Stimulated activated CD4-positive, alpha-beta T cell treated with anti-CD3 and anti-CD28 coated beads, Interleukin-1b, Interleukin-23, amount 100 ng/mL, for 48 hours (primary cell): ENCODE measurements at places on chromosomes 2 and 18.

DNA sequence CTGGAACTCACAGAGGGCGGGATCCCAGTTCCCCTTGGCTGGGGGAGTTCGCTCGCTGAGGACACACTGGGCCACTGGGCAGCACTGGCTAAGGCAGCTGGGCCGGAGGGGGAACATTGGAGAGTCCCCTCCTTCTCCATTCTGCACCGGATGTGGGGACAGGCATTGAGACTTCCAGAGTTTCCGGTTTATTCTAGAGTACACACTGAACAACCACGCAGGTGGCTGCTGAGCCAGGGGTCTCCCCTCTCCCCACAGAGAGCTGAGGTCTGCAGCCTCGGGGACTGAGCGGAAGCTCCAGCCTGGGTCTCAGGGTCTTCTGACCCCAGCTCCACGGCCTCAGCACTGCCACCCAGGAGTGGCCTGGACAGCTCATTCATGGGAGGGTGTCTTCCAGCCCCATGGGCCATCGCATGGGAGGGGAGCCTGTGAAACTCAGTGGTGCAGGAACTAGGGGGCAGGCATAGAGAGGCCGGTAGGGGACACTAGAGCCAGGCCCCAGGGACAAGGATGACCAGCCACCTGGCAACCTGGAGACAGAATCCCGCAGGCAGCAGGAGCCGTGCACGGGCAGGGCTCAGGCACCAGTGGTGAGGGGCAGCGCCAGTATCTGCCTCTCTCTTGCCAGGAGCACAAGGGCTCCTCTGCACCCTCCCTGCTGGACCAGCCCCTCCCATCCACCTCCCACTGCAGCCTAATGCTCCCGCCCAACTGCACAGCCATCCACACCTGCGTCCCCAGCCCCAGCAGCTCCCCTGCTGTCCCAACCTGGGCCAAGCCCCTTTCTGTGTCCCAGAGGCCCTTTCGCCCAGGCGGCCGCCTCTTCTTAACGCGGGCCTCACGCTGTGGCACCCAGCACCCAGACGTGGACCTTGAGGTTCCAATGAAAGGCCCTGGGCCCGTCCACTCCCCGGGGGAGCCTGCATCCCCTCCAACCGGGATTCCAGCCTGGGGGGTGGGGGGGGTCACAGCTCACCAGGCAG, 45.1 kb upstream of the GPC1 start:
- no peak for DNase-seq

- DNase-seq: no peak
Measured at GRCh38 chr2:139122711-139123158, 342.5 kb upstream of the NXPH2 start.

- DNase-seq: no peak
Measured at GRCh38 chr18:49813069-49813318, 339 bp downstream of the ACAA2 start.

DNA sequence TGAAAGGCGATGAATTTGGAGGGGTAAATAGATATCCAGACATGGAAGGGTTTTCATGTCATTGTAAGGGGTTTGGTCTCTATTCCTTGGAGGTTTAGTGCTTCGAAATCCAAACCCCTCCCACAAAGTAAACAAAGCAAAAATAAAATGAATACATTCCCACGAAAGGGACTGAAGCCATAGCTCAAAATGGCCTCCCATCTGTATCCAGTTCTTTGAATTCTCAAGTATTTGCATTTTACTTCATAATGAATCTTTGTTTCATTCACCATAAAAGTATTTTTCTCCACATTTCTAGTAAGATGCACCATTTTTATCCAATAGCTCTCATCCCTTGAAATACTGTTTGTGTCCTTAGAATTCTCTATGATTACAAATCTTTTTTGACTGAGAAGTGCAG, 103.2 kb upstream of the DTNA start:
- DNase-seq: no peak

DNA sequence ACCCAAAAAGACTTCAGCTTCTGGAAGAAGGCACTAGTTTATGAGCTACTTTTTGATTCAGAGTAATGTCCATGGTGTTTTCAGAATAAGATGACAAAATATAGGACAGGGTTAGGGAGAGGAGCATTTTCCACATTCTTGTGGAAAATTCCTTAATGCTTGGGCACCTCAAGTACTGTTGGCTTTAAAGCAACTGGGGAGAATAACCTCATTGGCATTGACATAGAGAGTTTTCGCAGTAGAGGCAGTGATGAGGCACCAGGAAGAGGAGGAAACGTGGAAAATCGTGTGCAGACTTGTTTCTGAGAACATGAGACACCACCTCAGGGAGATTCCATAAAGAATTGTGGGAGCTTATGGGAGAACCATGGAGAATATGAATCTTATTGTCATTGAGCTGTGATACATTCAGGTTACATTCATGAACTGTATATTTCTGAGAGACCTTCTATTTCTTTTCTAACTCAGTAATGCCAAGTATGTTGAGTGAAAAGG, 929.0 kb upstream of the NRXN1 start:
- DNase-seq: no peak

DNA sequence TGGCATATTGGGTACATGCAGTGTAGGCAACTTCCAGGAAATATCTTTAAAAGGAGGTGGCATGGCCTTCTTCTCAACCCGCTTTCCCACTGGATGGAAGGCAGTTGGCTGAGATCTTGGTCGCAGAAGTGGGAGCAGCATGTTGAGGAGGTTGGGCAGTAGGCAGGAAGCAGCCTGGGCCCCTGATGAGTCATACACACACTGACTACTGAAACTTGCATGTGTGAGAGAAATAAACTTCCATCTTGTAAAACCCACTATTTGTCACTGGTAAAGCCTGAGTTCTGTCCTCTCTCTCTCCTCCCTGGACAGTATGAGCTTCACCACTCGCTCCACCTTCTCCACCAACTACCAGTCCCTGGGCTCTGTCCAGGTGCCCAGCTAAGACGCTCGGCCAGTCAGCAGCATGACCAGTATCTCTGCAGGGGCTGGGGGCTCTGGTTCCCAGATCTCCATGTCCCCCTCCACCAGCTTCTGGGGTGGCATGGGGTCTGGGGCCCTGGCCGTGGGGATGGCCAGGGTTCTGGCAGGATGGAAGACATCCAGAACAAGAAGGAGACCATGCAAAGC, 233.8 kb upstream of the SPRED2 start:
- DNase-seq: no peak

- no peak for DNase-seq
Measured at GRCh38 chr18:49652881-49653724, 91.2 kb downstream of the LIPG start.

DNA sequence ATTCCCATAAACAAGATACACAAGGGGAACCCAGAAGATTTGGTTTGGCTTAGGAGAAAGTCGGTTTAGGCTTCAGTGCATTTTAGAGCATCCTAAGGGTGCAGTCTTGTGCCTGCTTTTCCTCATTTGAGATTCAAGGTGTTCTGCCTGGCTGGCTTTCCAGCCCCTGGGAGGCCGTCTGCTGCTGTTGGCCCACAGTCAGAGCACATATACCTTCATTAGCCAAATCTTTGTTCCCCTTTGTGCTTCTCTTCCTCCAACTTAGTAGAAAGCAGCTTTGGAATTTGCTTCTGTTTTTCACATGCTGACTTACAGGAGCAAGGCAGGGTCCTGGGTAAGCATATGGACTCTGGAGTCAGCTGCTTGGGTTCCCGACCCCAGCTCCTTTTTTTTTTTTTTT, 477.1 kb upstream of the TCF4 start:
- DNase-seq: no peak

GRCh38 chr2:227853204-227853629, 18.2 kb upstream of the DAW1 start:
- DNase-seq: no peak

- no peak for DNase-seq
Measured at GRCh38 chr18:69727912-69728572, 219.6 kb downstream of the CD226 start.

DNA sequence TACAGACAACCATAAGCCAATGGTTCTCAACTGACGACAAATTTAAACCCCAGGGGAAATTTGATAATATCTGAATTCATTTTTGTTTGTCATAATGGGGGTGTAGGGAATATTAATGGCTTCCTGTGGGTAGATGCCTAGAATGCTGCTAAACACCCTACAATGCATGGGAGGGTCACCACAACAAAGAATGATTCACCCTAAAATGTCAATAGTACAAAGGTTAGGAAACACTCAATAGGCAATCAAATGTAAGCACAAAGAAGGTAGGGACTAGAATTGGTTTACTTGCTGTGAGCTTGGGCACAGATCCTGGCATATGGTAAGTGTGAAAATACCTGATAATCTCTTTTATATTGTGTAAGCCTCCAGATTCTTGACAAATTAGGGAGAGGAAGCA, 20.1 kb upstream of the FANCL start:
- DNase-seq: no peak

DNA sequence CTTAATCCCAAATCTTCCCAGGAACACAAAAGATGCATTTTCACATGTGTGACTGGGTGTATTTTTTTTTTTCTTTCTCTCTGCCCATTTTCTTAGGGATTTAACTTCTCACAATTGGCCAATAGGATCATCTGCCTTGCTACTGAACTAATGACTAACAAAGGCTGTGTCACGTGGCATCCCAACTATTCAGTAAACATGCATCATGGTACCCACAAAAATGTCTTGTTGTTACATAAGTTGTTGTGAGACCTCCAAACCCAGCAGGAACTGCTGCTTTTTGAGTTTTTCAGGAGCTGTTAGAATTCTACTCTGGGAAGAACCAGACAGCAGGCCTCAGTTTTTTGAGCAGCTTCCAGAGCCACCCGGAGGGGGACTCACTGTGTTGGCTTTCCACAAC, 31.9 kb downstream of the GAD1 start:
- no peak for DNase-seq

GRCh38 chr2:105785095-105785847, 40.6 kb downstream of the NCK2 start:
- no peak for DNase-seq

DNA sequence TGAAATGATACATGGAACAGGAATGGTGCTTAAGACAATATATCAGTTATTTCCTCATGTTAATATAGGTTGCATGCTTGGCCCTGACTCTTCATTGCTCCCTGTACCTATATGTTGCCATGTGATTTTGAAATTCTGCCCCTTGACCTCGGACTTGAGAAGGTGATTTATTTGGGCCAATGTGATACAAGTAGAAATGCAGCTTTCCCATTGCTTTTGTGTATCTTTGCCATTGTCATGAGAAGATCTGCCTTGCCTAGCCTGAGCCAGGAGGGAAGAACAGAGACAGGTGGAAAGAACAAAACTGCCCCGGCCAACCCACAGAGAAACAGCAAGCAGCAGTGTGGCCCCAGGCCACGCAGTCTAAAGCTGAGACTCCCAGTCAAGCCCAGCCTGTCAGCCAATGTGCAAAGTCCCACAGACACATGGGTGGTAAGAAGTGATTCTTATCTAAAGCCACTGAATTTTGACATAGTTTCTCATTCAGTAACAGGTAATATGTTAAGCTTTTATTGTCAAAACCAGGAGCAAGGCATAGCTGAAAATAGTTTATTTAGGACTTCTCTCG, 245.7 kb upstream of the RND3 start:
- DNase-seq: no peak

GRCh38 chr2:232458661-232459418, 2.9 kb downstream of the ALPI start:
- no peak for DNase-seq

DNA sequence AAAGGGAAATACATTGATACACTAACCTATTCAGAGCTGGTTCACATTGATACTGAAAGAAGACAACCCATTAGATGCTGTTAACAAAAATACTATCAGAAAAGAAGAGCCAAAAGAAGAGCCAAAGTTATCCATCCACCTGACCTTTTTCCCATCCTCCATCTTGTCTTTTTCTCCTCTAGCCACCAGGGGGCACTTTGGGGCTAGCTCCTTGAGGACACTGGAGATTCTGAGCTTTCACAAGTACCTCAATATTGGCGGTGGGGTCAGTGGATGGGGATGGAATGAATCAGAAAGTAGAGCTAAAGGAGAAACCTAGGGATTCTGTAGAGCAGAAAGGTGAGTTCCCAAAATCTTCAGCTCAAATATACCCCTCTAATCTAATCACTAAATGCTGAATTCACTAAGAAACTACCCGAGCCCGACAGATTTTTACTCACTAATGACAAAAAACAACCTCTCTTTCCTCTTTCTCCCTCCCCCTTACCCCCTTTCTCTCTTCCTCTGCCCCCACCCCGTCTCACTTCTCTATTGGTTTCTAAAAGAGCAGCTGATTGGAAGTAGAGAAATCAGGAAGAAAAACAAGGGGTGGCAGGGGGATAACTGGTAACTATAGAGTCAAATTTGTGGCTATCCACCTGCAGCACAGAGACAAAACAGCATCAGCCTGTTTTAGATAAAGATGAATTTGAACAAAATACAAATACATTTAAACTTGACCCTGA, 203.3 kb downstream of the TCF4 start:
- no peak for DNase-seq

- no peak for DNase-seq
Measured at GRCh38 chr2:203301667-203302066, 26.5 kb upstream of the ABI2 start.

- DNase-seq: no peak
Measured at GRCh38 chr2:103159018-103159417, 397.2 kb downstream of the TMEM182 start.

- no peak for DNase-seq
Measured at GRCh38 chr2:31334311-31335026, 80.1 kb downstream of the XDH start.

DNA sequence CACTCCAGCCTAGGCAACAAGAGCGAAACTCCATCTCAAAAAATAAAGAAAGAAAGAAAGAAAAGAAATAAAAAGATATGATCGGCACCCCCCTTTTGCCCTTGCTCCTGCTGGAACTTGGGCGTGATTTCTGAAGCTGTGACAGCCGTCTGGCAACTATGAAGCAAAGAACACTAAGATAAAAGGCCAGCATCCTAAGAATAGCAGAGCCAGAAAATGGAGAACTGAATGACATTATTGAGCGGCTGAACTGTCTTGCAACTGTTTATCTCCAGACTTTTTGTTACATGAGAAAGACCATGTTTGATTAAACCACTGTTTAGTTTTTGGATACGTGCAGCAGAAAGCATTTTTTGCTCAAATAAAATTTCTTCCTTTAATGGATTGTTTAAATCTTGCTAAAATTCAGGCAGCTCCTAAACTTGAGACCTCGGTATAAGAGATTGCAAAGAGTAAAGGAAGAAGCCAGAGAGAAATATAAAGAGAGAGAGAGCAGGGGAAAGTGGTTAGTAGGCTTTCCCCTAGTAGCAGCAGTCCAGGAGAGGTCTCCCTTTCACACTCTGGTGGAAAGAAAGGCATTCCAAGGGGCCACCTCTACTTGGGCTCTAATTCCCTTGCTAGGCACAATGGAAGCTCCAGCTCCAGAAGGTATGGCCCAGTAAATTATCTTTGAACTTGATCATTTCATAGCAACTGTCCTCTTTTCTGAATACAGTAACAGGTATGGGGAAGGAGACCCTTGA, 8.2 kb upstream of the MBD2 start:
- DNase-seq: no peak

DNA sequence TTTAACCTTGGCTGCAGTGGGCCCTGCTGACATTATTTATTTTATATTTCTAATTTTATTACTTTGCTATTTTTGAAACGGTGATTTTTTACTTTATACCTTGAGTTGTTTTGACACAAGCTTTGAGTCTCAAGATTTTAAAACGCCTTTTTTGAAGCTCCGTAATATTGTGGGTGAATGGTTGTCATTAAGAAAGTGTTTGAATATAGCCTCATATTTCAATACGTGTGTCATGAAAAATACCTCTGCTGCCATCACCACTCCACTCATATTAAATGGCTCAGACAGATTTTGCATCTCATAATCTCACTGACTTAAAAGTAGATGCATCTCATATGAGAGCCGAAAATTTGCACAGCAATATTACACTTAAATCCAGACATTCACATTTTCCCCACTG, 106.6 kb downstream of the CTNNA2 start:
- no peak for DNase-seq
